ENCODE measurements at places on chromosomes 5 and 9. TPM values are rescaled to one million over a fixed set of nuclear protein-coding genes. Genes with fewer than 3 reads are reported as not detected.

The EIF4E1B gene
- total RNA-seq = not detected

The SFXN1 gene
- 91.3 TPM for total RNA-seq

The GRIN1 gene
- 0.53 TPM for total RNA-seq

The TOMM5 gene
- total RNA-seq = 314 TPM

The PCDHGA7 gene
- 1.1 TPM for total RNA-seq

All from A549 treated with Mapracorat at 1 μM for 4 hours (cell line).